ENCODE measurements at places on chromosomes 12 and 14.

- no peak for DNase-seq
Measured at GRCh38 chr12:96336489-96336888, 63.8 kb downstream of the CDK17 start.

- no peak for DNase-seq
Measured at GRCh38 chr12:41302979-41303403, 114.9 kb downstream of the PDZRN4 start.

DNA sequence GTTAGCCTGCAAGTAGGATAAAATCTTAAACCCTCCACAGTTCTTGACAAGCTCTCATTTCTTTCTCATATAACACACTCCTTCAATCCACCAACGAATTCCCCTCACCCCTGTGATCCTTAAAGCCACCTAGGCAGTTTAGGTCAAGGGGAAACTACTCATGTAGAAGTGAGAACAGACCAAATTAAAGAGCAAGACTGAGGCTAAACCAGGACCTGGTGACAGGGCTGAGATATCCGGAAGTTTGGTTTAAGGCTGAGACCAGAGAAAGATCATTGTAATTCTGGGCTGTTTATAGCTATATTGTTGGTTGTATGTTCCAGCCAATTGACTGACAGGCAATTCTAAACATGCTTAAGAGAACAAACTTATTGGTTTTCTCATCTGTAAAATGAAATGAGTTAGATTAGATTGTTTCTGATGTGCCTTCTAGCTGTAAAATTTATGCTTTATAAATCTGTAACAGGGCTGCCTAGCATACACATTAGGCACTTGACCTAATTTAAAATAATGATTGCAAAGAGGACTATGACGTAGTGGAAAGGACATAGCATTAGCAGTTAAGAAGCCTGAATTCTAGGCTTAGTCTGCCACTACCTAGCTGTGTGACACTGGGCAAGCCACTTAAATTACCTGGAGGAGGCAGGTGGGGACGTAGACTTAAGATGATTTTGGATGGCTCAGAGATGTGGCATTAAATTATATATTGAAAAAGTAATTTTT lies 53.9 kb upstream of the PTGR2 start:
- no peak for DNase-seq

DNA sequence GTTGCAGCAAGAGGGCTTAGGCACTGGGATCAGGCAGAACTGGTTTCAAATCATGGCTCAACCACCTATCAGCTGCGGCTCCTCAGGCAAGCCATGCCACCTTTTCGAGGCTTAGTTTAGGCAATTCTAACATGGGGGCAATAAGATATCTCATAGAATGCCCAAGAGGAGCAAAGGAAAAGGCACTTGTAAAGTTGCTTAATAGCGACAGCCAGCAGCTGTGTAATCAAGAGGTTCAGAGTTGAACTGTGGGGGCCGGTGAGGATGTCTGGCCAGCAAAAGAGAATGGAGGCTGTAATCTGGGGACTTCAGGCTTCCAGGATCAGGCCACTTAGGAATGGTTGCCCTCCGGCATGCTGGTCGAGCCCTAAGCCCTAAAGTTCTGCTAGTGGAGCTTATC lies 3.0 kb upstream of the TCHP start:
- DNase-seq, result no peak

GRCh38 chr14:22627506-22628263 lies 16.5 kb downstream of the OR6J1 start:
- no peak for DNase-seq

DNA sequence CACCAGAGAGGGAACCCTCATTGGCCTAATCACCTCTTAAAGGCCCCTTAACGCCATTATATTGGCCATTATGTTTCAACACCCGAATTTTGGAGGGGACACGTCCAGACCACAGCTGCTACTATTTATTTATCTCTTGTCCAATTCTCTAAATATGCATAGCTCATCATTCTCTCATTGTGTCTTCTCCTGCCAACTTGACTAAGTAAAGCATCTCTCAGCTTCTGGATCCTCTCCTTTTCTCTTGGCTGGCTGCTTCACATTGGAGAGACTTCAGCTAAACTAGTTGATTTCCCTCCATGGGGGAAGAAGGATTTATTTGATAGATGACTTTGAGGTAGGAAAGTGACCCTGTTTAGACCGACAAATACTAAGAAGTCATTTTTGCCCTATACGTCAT lies 120.4 kb upstream of the KRR1 start:
- DNase-seq, result no peak

GRCh38 chr12:40622246-40622838 lies 69.9 kb upstream of the CNTN1 start:
- DNase-seq, result no peak

- no peak for DNase-seq
Measured at GRCh38 chr12:94079566-94080340, 68.6 kb upstream of the PLXNC1 start.

DNA sequence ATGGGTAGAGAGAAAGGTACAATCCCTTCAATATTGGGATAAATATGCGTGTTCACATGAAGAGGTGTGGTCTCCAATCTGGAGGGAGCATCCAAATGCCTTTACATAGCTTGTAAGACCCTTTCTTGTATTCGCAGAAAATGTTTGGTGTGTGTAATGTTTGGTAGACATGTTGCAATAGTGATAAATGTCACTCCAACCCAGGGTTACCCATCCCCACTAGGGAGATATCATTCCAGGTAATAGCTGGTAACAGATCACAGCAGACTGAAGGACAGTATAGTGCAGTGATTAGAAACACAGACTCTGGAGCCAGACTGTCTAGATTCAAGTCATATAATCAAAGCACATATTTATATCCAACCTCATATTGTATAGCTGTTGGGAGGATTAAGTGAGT lies 733.6 kb upstream of the TBX3 start:
- DNase-seq, result no peak

- no peak for DNase-seq
Measured at GRCh38 chr14:90440021-90440451, 43.2 kb downstream of the CALM1 start.

DNA sequence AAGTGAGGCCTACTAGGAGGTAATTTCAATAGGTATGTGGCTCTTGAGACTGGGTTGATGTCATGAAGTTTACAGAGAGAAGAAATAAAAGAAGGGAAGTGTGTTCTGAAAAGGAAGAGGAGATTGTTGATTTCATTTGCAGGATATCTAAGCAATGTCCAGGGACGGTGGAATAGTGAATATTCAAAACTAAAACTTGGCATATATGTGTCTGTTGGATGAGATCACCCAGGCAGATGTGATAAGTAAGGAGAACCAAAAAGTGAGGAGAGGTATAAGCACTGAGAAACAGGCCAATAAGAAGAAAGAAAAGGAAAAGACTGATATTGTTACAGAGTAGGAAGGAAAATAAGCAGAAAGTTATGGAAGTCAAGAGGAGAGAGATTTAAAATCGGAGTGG lies 255.6 kb downstream of the PDZRN4 start:
- DNase-seq, result no peak

DNA sequence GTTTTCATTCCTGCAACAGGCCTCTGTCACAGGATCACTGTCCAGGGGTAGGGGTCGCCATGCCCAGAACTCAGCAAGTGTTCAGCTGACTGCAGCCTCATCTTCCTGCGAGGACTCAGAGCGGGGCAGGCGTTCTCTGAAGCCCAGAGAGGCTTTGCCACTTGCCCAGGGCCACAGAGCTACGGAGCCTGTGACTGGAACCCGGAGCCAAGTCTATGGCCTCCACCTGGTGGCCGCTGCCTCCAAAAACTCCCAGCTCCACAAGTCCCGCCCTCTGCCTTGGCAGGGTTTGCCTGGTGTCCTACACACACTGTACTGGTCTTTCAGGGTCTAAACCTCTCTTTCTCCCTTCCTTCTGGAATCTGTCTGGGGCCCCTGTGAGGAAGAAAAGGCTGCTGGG lies 8.7 kb upstream of the PPP1R13B start:
- no peak for DNase-seq

DNA sequence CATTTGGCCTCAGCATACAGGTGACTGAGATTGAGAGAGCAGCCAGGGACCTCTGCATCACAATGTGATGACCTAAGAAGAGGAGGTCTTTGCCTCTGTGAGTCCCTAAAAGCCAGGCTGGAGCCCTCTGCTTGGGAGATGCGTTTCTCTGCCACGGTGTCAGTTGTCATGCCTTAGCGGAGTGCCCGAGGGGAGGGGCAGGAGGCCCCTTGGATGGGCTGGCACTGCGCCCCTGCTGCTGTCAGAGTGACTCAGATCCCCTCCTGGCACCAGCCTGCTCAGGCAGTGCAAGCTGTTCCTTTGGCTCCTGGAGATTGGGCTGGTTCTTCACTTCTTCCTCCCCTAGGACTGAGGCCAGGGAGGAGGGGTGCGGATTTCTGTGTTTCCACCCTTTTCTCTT lies 64.9 kb upstream of the KCNA5 start:
- no peak for DNase-seq
